ENCODE measurements at places on chromosomes 11 and 22. TPM values are rescaled to one million over a fixed set of nuclear protein-coding genes. Genes with fewer than 3 reads are reported as not detected.

OR8D1 gene
- not detected for total RNA-seq

GAL3ST3 gene
- not detected for total RNA-seq

NOX4 gene
- total RNA-seq: 2.4 TPM

UBQLNL gene
- total RNA-seq: 0.49 TPM

SEC14L6 gene
- 18.4 TPM for total RNA-seq

FAR1 gene
- total RNA-seq: 53.5 TPM

PLEKHA7 gene
- total RNA-seq: 19.9 TPM

Data from skin of body (tissue), 3 donors.